Activated gamma-delta T cell treated with anti-CD3 and anti-CD28 coated beads, Interleukin-2, amount 50 U/mL, for 16 hours (primary cell): ENCODE measurements at places on chromosomes 2 and 18.

- DNase-seq: no peak
These were observed 118.8 kb downstream of the IKZF2 start for GRCh38 chr2:213032607-213033006.

DNA sequence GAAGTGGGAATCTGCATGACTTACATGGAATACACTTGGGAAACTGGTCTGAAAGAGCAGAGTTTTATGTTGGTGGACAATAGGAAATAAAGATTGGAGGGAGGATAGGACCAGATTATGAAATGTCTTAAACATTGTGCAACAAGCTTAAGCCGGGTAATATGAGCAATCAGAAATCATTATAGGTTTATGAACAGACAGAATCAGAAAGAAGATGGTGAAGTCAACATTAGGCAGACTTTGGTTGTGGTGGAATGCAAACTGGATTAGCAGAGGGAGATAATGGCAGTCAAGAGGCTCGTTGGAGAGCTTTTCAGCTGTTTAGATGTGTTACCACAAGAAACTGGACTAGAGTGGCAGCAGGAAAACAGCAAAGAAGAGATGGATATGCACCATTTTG is 43.5 kb downstream of the CRIM1 start:
- DNase-seq: no peak

DNA sequence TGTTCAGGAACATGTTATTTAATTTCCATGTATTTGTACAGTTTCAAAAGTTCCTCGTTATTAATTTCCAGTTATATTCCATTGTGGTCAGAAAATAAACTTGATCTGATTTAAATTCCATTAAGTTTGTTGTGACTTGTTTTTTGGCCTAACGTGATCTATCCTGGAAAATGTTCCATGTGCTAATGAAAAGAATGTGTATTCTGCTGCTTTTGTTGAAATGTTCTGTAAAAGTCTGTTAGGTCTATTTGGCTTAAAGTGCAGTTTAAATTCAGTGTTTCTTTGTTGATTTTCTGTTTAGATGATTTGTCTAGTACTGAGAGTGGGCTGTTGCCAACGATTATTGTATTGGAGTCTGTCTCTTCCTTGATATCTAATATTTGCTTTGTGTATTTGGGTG is 148.0 kb downstream of the UBR3 start:
- DNase-seq: no peak

- peak; percentile 57 for DNase-seq
These were observed at the start of gene QPCT for GRCh38 chr2:37344453-37345361. Gene QPCT (plus strand): TSS chr2:37344630. CDS start chr2:37344732, 102 bp downstream.

DNA sequence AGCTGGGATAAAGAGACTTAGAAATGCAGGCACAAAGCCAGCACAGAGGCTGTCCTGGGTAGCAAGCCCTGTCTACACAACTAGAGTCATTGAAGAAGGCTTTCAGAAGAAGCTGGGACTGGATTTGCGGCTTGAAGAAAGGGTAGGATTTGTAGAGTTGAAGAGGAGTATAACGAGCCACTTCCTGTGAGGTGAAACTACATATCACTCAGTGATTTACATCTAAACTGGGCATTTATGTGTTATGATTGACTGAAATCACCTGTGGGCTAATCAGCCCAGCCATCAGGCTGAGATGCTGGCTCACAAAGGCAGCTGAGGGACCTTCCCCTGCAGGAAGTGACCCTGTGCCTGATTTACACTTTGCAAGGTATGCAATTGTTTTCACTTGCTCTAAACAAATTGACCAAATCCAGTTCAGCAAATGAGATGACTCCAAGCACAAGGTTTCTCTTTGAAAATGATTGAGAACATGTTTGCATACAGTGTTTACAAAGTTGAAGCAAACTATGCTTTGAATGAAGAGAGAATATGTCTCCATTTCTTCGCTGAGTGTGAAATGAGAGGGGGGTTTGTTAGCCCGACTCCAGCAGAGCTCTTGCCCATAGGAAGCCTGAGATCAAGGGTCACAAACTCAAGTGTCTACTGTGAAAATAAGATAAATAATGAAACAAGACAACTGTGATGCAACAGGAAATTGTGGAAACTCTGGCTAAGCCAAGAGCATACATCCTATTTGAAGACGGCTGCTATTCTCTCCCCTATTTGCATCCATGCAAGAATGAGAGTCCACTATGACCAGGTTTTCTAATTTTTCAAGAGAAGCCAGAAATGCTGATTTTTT is 69.3 kb upstream of the HK2 start:
- DNase-seq: no peak

DNA sequence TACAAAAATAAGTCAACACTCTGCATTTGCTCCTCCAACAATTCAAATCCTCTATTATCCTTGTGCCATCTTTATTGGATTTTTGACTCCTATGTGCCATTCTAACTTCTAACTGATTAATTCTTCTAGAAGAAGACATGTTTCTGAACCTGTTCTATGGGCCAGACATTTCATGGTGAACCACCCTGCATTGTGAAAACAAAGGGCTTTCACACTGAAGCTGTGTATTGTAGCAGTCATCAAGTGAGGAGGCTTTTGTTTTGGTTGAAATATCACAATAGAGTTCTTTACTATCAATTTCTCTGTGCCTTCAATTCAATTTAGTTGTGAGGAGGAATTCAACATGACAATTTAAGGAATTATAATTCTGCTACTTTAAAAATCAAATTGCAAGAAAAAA is 357.9 kb downstream of the PLCL1 start:
- DNase-seq: no peak

- no peak for DNase-seq
These were observed 72.4 kb downstream of the MYCN start for GRCh38 chr2:16012626-16013358.

GRCh38 chr2:207624185-207625013 is 795 bp downstream of the METTL21A start:
- DNase-seq: peak; percentile 53

DNA sequence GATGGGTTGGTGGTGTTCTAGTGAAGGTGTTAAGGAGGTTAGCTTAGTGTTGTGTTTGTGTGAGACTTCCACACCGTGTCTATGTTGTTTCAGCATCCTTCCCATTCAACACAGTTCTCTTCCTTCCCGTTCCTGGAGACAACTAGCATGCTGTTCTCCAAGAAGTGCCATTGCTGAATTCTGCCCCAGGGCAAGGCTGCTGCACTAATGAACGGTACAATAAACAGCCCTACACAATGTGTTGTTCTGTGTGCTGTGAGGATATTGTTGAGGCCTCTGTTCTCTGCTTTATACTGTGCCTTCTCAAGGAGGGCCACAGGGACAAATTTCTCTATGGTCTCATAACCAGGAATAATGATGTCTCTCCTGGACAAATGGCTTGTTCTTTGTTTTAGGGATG is 39.8 kb upstream of the ZEB2 start:
- no peak for DNase-seq

- no peak for DNase-seq
These were observed 24.8 kb downstream of the TTC27 start for GRCh38 chr2:32652555-32653209.
